ENCODE measurements at places on chromosomes 4 and X. TPM values are rescaled to one million over a fixed set of nuclear protein-coding genes. Genes with fewer than 3 reads are reported as not detected.

GNL3L gene
- total RNA-seq = 59.6 TPM

LRAT gene
- total RNA-seq = not detected

TXK gene
- 6.8 TPM for total RNA-seq

MOSPD2 gene
- total RNA-seq = 10.8 TPM

TCEAL7 gene
- not detected for total RNA-seq

GRPR gene
- total RNA-seq = not detected

SOX3 gene
- total RNA-seq = not detected

HMX1 gene
- not detected for total RNA-seq

EDA2R gene
- 4.2 TPM for total RNA-seq

NDP gene
- not detected for total RNA-seq

UNC5C gene
- not detected for total RNA-seq

DGAT2L6 gene
- total RNA-seq = not detected

ZNF157 gene
- total RNA-seq = 0.25 TPM

KLF8 gene
- total RNA-seq = 21.3 TPM

ERCC6L gene
- total RNA-seq = 10.8 TPM

REELD1 gene
- total RNA-seq = 0.09 TPM

CAPN6 gene
- total RNA-seq = not detected

NLGN3 gene
- total RNA-seq = 1.3 TPM

FGFBP2 gene
- total RNA-seq = 1.1 TPM

FAM184B gene
- not detected for total RNA-seq

GAGE1 gene
- not detected for total RNA-seq

SLC2A9 gene
- total RNA-seq = 3.2 TPM

STARD8 gene
- total RNA-seq = 2.8 TPM

CFAP47 gene
- not detected for total RNA-seq

ENPEP gene
- total RNA-seq = 0.30 TPM
